ENCODE measurements at places on chromosomes 7 and 10.

DNA sequence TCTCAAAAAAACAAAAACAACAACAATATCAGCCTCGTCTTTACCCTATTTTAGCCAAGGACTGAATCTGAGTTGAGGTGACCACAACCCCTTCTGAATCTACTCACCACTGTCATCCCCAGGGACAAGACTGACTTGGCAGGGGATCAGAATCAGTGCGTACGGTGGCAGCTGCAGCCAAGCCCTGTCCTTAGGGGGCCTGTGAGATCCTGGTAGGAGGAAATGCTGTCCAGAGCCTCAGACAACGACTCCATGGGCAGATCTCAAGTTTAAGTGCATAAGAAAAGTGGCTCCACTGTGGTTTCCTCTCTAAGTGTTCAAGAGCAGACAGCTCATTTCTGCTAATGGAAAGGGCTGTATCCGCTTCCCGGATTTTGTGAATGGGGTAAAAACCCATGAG lies 22.4 kb upstream of the CYTH3 start:
- no peak for DNase-seq

- no peak for DNase-seq
Measured at GRCh38 chr10:72275351-72276012, 1.8 kb downstream of the DDIT4 start.

DNA sequence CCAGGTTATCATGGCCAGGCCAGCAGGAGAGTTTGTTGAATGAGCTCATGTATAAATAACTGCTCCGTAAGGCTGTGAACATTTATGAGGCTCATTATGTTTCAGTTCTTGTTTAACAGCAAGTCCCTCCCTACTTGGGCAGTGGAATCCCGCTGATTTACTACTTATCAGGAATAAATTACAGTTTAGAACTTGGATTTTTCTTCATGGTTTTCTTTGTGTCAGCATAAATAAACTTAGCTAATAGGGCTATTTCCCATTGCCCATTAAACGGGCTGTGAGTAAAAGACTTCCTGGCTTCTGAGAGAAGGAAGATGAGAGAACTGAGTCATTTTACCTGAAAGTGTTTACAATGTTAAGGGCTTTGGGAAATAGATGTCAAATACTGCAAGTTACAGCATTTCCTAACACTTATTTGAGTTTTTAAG lies 701.6 kb upstream of the ANKRD30A start:
- DNase-seq, result no peak

- DNase-seq, result no peak
Measured at GRCh38 chr7:128879461-128879938, 16.8 kb downstream of the ATP6V1F start.

GRCh38 chr7:151367284-151367683 lies 25.7 kb downstream of the NUB1 start:
- DNase-seq, result no peak

All from activated T-helper 1 cell treated with anti-CD3 and anti-CD28 coated beads, Interleukin-12 subunit alpha, Interleukin-12 subunit beta, Interleukin-2, Interleukin-4 antibody, amounts not matched to agents 30 ng/mL and 10 ng/mL and 1 ng/mL, durations not matched to agents 14 hours and 24 hours and 36 hours (primary cell).